ENCODE measurements at places on chromosomes 12 and 14. TPM values are rescaled to one million over a fixed set of nuclear protein-coding genes. Genes with fewer than 3 reads are reported as not detected.

GRCh38 chr14:100213587-100213955 lies 25.4 kb upstream of the YY1 start:
- H3K4me1 ChIP-seq = peaks cover 19% of the 10 kb centered on the region
- DNase-seq = no peak
- no peak overlapping the region for H3K27ac ChIP-seq
- peak overlapping the region; percentile 64 for H3K4me3 ChIP-seq
- peaks cover 3% of the 10 kb centered on the region for H3K27me3 ChIP-seq

The KLHL28 gene
- 8.7 TPM for total RNA-seq

DNA sequence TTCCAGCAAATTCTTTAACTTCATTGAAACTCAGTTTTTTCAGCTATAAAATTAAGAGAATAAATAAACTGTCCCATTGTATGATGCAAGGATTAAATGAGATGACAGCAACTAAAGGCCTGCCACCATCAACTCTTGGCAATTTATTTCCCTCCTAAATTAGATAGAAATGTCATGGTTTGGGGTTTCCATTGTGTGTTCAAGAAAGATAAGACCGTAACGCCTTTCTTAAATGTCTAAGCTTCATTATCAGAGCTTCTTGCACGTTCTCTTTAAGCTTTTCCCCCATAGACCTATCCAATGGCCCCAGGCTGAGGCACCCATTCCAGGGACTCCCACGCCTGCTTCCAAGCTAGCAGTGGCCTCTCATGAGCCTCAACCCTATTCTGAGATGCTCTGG lies 281.9 kb downstream of the CACNA1C start:
- no peaks in the 10 kb centered on the region for H3K36me3 ChIP-seq
- DNase-seq = no peak
- H3K27ac ChIP-seq = no peak overlapping the region
- H3K27me3 ChIP-seq = no peaks in the 10 kb centered on the region
- peaks cover 9% of the 10 kb centered on the region for H3K4me1 ChIP-seq

The TBC1D30 gene
- 2.3 TPM for total RNA-seq

DNA sequence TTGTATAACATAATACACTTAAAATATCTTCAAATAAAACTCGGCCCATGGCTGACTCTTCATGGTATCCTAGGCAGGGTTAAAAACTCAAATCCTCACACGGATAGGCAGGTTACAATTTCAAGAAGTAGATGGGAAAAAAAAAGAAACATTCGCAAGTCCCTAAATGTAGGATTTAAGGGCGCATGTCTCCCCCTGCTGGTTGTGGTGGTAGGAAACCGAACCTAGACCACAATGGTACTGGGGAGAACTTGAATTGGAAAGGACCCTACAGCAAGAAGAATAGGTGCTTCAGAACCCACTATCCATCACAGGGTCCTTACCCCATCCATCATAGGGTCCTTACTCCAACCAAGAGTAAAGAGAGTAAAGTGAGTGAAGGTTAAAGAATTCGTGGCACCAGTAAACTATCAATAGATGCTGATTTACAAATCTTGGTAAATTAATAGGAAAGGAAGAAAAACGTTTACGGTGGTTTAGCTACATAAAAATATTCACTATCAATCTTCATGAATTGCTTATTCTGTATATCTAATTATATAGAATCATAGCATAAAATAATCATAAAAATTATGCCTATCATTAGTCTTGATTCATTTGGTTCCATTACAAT lies 3.3 kb upstream of the CIPC start:
- no peaks in the 10 kb centered on the region for H3K27me3 ChIP-seq
- H3K36me3 ChIP-seq = peaks cover 17% of the 10 kb centered on the region
- peak; percentile 91 for DNase-seq

GRCh38 chr12:132214891-132215290 lies 70.6 kb downstream of the NOC4L start:
- H3K27ac ChIP-seq = no peak overlapping the region
- H3K4me1 ChIP-seq = no peaks in the 10 kb centered on the region
- H3K36me3 ChIP-seq = no peaks in the 10 kb centered on the region
- H3K27me3 ChIP-seq = peaks cover 67% of the 10 kb centered on the region
- peak; percentile 43 for DNase-seq
- H3K4me3 ChIP-seq = no peak overlapping the region

Data from WTC11 (cell line).